ENCODE measurements at places on chromosomes 2 and 18.

- no peak for DNase-seq
Observed at GRCh38 chr2:19635951-19636510, 265.8 kb downstream of the TTC32 start.

GRCh38 chr2:199195927-199196502, 261.7 kb downstream of the SATB2 start:
- DNase-seq = no peak

DNA sequence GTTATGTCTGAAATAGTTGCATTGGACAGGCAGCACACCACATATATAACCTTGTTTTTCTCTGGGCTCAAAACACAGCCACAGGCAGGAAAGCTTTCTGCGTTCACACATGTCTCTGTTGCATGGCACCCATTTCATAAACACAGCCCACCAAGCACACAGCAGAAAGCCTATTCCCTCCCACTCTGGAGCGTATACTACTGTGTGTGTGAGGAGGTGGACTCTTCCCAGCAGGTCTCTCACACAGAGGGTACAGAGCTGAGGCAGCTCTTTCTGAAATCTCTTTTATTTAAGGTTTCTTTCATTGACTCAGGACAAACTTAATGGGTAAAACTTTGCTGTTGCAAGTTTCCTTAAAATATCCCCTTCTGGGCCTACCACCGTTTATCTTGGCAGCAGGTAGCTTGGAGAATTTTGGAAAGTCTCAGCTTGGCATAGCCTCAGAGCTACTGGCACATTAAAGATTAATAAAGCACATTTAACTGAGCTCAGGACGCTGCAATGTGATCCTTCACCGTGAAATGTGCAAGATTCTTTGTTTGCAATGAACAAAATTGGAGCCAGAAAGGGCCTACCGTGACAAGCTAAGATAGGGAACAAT, 105.1 kb upstream of the NCKAP5 start:
- no peak for DNase-seq

DNA sequence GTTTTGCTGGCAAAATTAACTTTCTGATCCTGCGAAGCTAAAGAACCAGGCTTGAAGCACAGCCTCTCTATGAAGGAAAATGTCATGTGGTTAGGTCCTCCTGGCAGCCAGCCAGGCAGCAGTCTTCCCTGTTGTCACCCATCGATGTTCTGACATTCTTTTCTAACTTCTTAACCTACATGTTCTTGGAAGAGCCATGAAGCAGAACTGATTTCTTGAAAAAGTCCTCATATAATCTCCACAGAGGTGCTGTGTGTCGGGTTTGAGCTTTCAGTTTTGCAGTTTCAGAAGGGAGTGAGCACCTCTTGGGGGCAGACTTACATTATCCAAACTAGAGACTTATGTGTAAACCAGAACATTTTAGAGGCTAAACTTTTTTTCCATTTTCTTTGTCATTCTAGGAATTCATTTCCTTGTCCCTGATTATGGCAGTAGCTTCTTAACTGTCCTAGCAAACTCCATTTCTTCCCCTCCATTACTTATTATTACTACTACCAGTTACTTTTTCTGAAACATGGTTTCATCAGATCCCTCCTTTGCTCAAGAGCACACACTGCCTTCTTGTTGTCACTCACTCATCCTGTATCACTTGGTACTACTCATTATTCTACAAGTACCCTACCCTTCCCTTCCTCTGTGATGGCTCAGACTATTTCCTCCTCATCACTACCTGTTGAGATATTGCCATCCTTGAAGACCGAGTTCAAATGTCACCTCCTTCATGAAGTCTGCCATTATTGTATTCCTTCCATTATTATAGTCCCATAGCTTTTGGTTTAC, 31.1 kb downstream of the DOK1 start:
- peak; percentile 49 for DNase-seq

DNA sequence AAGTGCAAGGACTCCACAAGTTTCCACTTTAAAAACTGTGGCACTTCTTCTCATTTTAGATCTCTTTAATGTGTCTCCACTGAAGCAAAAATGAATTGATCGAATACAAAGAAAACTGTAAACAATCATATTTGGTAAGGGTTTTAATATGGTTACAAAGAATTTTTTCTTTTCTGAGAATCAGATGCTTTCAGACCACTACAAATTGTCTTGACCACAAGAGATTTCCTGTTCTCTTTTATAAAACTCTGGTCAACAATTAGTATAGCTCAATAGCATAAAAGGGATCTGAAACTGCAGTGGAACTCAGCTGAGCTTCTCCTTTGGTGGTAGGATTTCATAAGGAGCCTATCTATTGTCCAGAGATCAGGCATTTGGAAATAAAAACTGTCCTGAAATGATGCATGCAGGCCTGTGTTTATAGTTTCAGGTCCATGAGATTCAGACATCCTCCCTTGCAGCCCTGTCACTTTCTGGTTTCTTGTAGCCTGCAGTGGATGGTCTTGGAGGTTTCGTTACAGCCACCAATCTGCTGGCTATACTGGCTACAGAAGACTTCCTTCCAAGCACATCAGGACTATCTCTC, 120.0 kb downstream of the DOCK10 start:
- DNase-seq = no peak

GRCh38 chr2:143193121-143193520, 63.9 kb downstream of the ARHGAP15 start:
- no peak for DNase-seq

GRCh38 chr2:105544591-105545377, 145.9 kb upstream of the FHL2 start:
- no peak for DNase-seq

GRCh38 chr2:46410273-46411244, 68.8 kb upstream of the TMEM247 start:
- no peak for DNase-seq

GRCh38 chr18:79547413-79548076, 132.1 kb upstream of the CTDP1 start:
- no peak for DNase-seq

GRCh38 chr18:35728676-35729075, 147.1 kb downstream of the GALNT1 start:
- DNase-seq = no peak

DNA sequence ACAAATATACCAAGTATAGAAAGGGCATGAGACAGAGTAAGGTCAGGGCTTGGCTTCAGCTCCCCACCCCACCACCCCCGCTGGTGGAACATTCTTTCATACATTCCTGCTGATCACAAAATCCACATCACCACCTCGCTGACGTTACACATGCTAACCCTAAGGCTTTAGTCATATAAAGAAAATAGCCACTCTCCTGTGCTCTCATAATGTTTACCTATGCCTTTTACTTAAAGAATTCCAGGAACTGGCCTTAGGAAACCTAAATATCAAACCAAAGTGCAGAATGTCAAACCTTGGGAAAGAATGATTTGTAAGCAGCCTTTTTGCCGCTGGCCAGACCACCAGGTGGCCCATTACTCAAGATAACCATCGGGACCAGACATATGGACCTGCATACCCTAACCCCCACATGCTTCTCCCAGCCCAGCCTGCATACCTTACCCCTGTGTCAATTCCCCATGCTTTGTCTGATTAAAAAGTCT, 136.3 kb upstream of the SLC39A10 start:
- no peak for DNase-seq

DNA sequence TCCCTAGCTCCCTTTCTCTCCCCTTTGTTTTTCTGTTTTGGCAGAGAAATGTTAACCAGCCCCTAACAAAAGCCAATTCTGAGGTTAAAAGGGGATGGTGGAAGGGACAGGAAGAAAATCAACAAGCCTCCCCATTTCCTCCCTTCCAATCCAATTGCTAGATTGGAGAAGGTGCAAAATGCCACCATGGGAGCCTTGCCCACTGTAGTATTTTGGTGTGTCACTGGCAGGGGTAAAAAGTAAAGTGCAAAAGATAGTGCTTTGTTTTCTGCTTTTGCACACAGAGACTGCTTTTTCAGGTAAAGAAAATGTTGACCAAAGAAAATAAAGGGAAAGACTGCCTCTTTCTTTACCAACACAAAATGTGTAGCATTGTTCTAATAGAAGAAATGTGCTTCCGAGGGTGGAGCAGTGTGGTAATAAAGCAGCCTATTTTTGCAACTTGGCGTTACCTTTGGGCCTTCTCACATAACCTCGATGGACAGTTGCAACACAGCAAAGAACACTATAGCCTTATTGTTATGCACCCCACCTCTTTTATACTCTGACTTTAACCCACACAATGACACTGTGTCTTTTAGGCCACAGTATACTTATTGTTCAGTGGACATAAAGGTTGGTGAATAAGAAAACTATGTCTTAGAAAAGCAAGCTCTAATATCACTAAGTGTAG, 861.8 kb downstream of the BCL11A start:
- no peak for DNase-seq

DNA sequence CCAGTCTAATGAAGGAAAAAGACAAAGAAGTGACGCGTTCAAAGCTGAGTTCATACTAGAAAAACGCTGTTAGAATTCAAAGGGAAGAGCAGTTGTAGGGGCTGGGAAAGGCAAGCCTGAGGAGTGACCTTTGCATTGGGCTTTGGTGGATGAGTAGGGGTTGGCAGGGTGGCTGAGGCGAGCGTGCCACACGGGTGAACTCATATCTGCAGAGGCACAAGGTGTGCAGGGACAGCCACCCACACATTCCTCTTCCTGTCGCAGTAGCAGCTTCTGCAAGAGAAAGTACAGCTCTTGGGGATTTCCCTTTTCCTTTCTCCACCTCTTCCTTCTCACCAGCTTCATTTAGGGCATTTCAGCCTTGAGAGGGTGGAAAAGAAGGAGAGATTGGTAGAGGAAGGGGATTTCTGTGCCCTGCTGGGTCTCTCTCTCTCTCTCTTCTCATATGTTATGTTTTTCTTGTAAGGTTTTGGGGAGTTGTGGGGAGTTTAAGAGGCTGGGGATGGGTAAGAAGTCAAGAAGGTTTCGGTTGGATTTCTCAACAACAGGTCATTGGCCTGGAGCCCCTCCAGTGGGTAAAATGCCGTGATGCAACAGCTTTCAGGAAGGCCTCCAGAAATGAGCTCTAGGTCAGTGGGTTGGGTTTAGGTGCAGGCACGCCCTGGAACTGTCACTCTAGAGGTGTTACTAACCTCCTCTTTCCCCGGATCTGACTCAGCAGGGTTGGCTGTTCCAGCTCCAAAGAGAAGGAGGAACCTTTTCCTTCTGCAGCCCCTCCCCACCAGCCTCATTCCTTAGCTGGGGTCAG, 40.1 kb downstream of the ODC1 start:
- DNase-seq = peak; percentile 88
